ENCODE measurements at places on chromosomes 3 and 15.

DNA sequence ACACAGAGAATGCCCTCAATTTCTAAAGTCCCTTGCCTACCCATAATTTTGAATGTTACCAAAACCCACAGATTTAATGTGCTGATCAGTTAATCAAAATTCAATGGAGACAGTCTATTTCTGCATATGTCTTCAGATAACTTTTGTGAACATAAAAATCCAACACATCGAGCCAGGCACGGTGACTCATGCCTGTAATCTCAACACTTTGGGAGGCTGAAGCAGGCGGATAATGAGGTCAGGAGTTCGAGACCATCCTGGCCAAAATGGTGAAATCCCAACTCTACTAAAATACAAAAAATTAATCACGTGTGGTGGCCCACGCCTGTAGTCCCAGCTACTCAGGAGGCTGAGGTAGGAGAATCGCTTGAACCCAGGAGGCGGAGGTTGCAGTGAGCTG is 49.3 kb downstream of the PEAK1 start:
- no peak for DNase-seq

DNA sequence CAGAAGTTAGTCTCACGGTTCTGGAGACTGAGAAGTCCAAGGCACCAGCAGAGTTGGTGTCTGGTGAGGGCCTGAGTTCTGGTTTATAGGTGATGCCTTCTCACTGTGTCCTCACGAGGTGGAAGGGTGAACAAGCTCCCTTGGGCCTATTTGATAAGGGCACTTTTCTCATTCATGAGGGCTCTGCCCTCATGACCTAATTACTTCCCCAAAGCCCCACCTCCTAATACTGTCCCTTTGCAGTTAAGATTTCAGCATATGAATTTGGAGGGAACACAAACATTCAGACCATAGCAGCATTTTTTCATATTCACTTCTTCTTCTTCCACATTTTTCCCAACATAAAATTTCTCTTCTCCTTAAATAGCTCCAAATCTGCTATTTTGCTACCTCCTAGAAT is 41.5 kb downstream of the TMEM41A start:
- DNase-seq, result no peak

DNA sequence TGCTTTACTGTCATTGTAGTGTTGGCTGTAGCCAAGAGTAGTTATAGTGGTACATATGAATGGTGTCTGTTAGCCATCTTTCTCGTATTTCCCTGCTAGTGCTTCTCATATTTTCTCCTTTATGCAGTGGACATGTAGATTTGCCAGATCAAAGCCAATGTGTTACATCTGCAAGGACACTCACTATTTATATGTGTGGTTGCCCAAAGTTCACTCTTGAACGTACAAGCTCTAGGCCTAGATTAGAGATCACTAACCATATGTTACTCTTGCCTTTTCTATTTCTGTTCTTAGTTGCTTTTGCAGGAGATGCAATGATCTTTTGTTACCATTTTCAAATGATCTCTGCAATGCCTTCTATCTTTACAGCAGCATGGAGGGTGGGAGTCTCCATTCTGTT is 78.4 kb downstream of the CADM2 start:
- DNase-seq, result no peak

DNA sequence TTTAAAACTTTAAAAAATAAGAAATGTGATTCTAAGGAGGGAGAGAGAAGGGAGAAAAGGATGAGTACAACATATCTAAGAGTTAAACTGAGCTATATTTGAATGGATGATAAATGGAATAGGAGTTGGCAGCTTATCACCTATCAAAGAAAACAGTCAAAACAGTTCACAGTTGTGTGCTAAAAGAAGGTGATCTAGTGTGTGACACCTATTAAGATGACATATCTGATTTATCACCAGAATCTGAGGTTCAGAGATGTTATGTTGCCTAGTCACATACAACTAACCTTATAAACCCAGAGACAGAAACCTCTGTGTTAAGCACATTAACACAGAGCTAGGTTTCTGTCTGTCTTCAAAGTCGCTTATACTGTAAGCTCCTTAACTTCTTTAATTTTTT is 3.0 kb downstream of the ATP13A3 start:
- no peak for DNase-seq

GRCh38 chr15:50971115-50971514 is 62.6 kb downstream of the AP4E1 start:
- no peak for DNase-seq

- no peak for DNase-seq
Observed at GRCh38 chr3:150309557-150309956, 98.5 kb upstream of the TSC22D2 start.

Measured in type B pancreatic cell (in vitro differentiated cells).